ENCODE measurements at places on chromosomes 1 and 21.
A peak's percentile ranks its signal among the peaks of the same experiment; 100 is the strongest.

DNA sequence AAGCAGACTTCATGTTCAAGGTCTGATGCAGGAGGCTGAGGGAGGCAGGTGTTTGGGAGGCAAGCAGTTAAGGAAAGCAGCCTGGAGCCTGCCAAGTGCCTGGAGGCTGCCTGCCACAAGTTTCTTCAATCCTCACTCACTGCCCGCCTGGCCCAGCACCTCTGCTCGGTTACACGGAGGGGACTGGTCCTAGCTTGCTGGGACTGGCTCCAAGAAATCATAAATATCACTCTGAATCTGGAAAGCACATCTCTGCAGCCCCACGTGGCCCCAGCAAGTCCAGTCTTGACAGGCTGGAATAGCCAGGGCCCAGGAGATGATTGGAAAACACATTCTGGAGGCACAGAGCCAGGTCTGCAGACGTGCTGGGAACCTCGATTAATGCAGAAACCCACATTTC, 83.9 kb downstream of the BCAR3 start:
- DNase-seq: no peak

DNA sequence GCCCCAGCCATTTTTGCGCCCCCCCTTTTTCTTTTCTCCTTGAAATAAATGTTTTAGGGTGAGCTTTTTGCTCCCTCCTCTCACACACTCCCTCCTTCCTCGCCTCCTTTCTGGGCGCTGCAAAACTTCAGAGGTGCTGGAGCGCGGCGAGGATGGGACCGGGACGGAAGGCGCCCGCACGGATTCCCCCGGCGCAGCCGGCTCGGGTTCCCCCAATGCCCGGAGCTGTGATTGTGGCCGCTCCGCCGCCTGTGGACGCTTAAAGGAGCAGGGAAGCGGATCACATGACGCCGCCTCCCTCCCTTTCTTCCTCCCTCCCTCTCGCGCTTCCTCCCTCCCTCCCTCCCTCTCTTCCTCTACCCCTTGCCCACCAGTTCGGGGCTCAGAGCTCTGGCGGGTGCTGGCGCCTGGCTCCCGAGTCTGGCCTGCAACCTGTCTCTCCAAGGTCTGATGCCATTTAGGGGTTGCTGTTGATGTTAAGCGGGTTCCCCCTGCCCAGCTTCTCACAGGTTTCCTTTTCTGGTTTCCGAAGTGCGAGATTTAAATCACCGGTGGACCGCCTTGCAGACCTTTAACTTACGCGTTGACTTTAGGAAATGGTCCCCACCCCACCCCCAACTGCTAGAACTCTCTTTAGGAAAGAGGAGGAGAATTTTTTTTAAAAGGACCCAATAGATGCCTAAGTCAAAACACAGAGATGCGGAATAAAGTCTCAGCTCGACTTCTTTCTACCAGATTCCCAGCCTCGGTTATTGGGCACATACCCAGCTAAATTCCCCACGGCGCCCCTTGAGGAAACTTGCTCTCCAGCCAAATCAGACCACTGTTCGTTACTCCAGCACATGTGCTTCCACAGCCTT, at the start of gene WLS:
WLS (minus strand) TSS at position 235 of the 860 bp plus-strand sequence; CDS start at position 11, 224 bp downstream.
- peak; percentile 81 for DNase-seq

DNA sequence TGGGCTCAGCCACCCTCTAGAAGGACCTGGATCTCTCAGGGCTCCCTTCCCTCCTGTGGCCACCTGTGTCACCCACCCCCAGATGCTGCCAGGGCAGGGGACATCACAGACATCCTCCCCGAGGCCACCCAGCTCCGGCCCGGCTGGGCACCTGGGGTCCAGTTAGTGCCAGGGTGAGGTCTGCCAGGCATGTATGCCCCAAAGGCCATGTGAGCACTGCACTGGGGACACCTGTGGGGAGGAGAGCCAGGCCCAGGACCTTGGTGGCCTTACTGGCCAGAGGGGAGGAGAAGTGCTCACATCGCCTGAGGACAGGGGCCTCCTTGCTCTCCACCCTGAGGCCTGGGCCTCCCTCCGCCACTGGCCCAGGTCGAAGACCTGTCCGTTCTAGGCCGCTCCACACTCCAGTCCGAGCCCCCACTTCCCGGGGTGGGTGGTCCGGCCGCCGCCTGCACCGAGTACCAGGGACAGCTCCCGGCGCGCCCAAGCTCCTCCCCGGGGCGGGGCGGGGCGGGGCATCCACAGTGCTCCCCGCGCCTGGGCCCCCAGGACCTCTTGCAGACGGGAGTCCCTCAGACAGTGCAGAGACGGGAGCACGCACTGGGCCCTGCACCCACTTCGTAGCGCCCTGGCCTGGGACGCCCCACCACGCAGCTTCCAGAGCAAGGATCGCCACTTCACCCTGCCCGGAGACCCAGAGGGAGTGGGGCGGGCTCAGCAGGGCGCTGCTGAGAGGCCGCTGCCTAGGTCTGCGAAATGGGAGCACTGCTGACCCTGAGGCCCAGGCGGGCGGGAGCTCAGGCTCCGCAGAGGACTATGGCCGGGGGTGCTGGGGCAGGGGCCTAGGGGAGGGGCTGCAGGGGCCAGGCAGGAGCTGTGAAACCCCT, 34.3 kb upstream of the CCDC27 start:
- DNase-seq: no peak

- peak; percentile 76 for DNase-seq
Measured at GRCh38 chr1:208652296-208653160, 408.3 kb upstream of the PLXNA2 start.

DNA sequence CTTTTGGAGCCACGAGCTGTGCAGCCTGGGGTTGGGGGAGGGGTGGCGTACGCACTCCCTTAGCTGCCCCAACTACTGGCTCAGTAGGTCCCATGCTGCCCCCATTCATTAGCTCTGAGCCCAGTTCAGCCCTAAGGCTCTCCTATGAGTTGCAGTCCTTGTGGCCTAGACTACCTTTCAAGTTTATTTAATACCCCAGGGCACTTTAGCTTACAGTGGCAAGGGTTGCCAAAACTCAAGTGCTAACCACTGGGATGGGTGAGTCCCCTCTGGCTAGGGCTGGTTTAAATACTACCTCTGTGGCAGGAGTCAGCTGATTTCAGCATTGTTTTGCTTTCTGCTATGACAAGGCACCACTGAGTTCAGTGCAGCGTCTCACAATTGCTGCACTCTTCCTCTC, 118.2 kb downstream of the ODF2L start:
- DNase-seq: peak; percentile 63

DNA sequence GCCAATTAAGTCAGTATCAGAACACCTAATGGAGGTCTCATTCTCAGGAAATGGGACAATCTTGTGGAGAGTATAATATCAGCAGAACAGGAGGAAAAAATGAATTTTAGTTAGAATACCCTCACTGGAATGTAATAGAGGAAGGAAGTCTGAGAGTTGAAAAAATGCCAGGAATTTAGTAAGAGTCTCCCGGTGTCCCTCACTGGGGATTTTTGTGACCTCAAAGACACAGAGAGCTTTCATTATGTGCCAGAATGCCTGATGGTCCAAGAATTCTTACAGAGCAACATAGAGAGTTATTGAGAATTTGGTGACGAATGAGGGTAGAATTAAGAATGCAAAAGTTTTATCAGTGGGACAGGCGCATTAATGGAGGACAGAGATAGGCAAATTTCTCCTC, 443.5 kb upstream of the B3GALT2 start:
- DNase-seq: peak; percentile 59

DNA sequence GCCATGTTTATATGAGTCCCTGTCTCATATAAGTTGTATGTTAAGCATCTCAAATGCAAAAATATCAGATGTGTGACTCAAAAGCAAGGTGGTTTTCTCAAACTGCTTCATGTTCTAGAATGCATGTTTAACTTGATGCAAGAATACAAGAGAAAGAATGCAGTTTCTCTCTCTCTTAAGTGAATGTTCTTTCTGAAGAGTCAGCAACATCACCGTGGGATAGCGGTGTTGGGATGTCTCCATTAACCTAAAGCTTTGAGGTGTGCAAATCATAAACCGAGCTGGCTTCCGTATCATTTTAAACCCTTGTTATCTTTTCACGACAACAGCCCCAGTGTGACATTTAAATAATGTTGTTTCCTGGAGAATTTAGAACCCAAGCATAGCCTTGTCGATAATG, 48.4 kb upstream of the TARBP1 start:
- no peak for DNase-seq

GRCh38 chr1:101924700-101925099, 72.0 kb downstream of the OLFM3 start:
- no peak for DNase-seq

DNA sequence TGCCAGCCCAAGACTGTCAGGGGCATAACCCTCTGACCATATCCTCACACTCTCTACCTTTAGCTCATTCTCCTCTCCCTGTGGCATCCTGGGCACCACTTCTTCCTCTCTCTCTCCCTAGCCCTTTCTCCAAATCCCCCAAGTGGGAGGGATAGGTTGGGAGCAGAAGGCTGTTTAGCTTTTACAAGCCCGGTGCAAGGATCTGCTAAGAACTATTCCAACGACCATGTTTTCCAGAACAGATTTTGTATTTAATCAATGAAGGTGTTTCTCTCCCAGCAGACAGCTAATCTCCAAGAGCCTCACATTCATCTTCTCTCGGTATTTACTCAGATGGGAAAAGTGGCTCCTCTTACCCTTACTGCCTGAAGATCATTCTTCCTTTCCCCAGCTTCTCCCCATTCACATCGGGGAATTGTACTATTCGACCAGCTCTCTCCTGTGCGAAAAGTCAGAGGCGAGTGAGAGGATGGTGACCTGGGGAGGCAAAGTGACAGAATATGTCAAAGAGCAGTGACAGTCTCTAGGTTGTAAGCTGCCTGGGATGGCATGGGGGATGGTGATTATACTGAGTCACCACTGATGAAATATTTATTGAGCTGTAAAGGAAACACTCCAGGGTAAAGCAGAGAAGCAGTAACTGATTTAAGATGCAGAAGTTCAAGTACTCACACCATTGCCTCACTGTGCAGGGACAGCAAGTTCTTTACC, 47.0 kb upstream of the RBM15 start:
- peak; percentile 54 for DNase-seq

GRCh38 chr1:67367370-67368045, 59.8 kb downstream of the IL12RB2 start:
- DNase-seq: peak; percentile 52

GRCh38 chr1:1421907-1422464, 910 bp upstream of the ANKRD65 start:
- no peak for DNase-seq

GRCh38 chr1:204651843-204652421, 33.6 kb downstream of the LRRN2 start:
- DNase-seq: no peak

- DNase-seq: peak; percentile 89
Measured at GRCh38 chr1:41101950-41102607, 80.6 kb upstream of the SLFNL1 start.

- no peak for DNase-seq
Measured at GRCh38 chr1:50272912-50273311, 150.3 kb downstream of the DMRTA2 start.

GRCh38 chr1:187051618-187052232, 223.0 kb downstream of the PLA2G4A start:
- peak; percentile 51 for DNase-seq

DNA sequence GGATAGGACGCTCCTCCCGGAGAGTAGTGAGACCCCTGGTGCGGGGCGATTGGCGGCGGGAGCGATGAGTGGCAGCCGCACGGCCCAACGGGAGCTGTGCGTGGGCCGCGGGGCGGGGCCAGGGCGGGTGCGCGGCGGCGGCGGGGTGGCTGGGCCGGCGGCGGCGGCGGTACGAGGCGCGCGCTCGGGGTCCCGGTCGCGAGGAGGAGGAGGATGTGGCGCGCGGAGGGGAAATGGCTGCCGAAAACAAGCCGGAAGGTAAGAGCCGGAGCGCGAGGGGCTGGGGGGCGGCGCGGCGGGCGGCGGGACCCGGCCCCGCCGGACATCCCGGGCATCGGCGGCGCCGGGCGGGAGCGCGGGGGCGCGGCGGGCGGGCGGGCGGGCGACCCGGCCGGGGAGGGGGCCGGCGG, at the start of gene CAMTA1:
CAMTA1 (plus strand) TSS at position 137 of the 410 bp plus-strand sequence; CDS start at position 214, 77 bp downstream.
- DNase-seq: no peak

- peak; percentile 70 for DNase-seq
Measured at GRCh38 chr21:29221253-29221744, 77.4 kb upstream of the BACH1 start.

- no peak for DNase-seq
Measured at GRCh38 chr1:217917281-217917887, 286.2 kb downstream of the SPATA17 start.

DNA sequence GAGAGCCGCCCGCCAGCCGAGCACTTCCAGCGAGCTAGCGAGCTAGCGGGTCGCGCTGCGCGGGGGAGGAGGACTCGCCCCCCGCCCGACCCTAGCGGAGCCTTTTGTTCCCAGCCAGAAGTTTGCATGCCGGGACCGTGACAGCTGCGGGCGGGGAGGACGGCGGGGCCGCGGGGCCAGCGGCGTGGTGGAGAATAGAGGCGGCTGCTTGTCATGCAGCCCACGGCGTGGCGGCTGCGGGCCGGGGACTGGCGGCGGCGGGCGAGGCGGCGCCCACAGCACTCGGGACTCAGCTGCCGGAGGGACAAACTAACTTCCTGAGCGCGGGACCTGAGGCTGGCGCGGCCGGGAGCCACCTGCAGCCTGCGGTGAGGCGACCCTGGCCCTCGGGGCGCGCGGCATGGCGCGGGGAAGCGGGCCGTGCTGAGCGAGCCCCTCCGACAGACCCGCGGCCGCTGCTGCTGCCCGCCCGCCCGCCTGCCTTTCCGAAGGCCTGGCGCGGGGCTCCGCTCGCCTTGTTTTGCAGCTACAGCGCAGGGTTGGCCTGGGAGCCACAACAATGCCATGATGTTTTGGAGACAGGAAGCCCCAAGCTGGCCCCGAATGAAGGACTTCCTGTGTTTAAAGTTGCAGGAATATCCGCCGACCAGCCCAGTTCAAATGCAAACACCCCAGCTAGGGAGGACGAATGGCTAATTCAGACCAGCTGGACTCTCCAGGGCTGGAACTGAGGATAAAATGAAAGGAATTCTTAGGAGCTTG, 82.2 kb upstream of the BMP8A start:
- DNase-seq: peak; percentile 78

DNA sequence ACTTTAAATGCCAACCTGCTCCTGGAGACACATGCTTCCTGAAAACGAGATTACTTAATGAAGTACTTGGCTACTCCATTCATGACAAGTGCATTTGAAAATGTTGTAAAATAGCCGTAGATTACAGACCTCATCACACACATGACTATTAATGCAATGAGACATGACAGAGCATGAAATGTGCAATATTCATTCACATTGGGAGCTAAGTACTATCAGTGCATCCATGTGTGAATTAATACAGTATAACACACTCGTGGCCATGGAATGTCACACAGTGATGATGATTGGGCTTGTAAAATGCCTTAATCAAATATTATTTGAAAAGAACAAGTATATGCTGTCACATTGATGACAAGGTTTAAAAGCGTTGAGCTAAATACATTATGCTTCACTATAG, 407.0 kb downstream of the AMY1C start:
- no peak for DNase-seq

GRCh38 chr1:98086156-98086555, 165.3 kb upstream of the DPYD start:
- DNase-seq: peak; percentile 97
